Left renal pelvis (tissue), 4 donors: ENCODE measurements at places on chromosomes 7 and 10. TPM values are rescaled to one million over a fixed set of nuclear protein-coding genes. Genes with fewer than 3 reads are reported as not detected.

DNA sequence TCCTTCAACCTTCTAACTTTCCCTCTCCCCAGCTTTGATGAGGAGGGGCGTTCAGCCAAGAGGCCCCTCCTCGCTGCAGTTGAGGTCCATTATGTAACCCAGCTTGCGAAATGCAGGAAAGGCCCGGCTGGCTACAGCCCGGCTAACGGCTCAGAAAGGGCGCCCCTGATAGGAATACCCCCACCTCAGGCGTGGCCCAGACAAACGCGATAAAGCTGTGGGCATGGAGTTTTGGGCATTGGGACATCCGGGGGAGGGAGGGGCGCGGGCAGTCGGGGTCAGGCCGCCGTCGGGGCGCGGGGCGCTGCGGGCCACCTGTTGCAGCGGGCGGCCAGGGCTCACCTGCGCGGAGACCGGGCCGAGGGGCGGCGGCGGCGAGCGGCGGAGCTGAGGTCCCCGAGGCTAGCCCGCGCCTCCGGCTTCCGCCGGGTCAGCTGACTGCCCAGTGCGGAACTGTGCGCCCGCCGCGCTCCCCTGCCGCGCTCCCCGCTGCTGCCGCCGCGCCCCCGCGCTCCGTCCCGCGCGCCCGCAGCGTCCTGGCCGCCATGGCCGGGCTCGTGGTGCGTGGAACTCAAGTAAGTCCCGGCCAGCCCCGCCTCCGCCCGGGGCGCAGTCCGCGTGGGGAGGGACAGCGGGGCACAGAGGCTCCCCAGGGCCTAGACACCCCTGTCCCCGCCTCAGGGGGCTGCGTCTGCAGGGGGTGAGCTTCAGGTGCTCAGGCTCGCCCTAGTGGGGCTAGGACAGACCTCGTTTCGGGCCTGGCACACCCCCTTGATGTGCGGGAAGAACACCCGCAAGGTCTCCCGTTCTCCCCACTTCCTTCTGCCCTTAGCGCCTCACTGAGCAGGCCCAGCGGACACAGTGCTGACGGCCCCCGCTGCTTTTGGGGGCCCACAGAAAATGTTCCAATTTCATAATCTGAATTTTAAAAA is at the start of gene LRMDA:
Gene LRMDA, plus strand, starts transcription at position 445 of the 932 bp plus-strand sequence.
- no peak for DNase-seq

- no peak for DNase-seq
These were observed 874 bp downstream of the GIMAP5 start for GRCh38 chr7:150738092-150738491.

COL26A1 gene
- polyA plus RNA-seq: 22.5 TPM

NACAD gene
- polyA plus RNA-seq: 9.1 TPM

GRCh38 chr10:15169555-15170401 is 1.3 kb upstream of the NMT2 start:
- no peak for DNase-seq

DNA sequence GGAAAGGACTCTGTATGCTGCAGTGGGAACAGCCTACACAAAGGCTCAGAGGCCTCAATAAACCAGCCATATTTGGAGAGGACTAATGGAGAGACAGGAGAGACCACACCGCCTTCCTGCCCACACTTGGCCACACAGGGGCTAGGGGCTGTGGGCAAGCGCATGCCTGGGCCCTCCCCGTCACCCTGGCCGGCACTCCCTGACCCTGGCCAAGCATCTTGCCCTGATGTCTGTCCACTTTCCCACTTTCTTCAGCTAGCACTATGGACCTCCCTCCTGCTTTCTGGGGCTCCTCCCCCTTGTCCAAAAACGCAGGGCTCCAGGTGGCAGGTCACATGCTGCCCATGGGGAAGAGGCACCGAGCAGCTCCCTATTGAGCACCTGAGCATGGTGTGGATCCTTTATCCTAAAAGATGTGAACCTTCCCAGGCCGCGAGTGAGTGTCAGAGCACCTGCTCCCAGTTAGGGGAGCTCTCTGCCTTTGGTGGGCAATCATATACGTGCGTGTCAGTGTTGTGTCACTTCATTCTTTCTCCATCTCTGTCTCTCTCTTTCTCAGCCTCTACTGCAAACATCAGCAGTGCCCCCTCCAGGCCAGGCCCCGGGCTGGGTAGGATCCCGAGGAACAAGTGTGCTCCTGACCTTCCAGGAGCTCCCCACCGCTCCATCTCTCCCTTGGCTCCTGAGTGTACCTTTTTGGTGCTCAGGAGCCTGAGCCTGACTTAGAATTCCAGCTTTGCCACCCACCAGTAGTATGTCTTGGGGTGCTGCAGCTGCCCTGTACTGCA is 74.0 kb downstream of the ZMIZ1 start:
- DNase-seq: no peak

CNPY1 gene
- polyA plus RNA-seq: not detected

BCCIP gene
- 67.5 TPM for polyA plus RNA-seq

PRSS1 gene
- not detected for polyA plus RNA-seq

DNA sequence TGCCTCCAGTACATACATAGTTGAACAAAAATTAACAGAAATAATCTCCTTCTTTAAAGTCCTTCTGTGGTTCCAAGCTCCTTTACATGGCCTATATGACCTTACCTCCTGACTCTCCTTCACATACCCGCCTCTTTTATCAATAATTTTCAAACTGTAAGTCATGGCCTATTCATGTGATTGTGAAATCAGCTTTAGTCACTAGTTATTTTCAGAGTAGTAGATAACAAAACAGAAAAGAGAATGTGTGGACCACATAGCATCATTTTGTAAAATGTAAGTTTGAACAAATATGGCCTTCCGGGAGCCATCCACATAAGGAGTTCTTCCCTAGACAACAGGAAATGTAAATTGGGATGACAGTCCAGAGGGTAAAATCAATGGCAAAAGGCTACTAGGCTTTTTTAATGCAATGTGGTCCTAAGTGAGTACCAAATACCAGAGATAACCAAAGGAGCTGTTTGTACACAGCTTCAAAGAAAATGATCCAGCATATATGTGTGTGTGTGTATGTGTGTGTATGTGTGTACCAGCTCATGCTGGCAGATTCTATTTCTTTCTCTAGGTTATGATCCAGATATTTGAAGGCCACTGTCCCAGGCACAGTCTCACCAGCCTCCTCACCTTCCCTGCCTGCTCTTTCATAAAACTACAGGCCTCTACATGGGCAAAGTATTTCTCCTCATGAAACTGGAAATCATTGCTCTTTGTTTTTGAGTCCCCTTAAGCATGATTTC is 12.3 kb upstream of the FAM133B start:
- DNase-seq: no peak

UBE2D4 gene
- polyA plus RNA-seq: 21.9 TPM

SLC18A3 gene
- not detected for polyA plus RNA-seq

DNA sequence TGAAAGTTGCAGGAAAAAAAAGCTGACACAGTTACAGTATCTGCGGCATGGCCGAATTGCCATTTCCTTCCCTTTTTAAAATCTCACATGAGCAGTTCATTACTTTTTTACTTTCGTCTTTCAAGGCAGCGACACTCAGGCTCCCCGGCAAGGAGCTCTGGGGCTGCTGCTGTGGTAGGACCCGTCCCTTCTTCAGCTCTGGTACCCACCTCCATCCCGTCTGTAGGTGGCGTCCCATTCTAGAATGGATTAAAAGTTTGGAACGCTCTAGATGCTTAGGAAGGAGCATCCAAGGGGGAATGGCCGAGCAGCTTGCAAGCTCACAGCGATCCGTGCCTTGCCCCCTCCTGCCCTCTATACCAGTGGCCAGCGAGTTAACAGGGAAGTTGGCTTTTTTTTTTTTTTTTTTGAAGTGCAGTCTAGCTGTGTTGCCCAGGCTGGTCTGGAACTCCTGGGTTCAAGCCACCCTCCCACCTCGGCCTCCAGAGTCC is 22.8 kb upstream of the TTYH3 start:
- no peak for DNase-seq

DNA sequence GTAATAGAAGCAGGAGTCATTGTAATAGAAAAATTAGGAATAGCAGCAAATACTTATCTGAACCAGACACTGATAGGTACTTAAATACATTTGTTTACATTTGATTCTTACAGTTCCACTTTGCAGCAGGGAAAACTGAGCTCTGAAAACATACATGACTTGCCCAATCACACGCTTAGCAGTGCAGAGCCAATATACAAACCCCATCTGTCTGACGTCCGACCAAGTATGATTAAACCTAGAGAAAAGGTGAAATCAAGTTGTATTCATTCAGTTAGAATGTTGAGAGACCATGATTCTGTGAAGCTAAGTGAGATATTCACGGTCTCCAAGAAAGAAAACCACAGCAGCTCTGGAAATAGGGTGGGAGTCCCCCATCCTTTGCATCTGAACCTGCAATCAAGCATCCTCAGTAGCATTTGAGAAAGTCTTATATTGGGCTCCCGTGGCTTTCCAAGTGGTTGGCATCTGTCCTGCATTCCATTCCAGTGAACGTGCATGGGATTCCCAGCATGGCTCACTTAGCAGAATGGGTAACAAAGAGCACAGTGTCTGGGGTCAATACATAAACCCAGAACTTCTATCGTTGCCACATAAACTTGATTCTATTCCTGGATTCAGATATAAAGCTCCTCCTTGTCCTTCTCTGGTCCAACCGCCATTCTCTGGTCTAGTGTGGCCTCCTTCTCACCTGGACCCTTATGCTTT is 148.7 kb upstream of the RSU1 start:
- DNase-seq: no peak

UTF1 gene
- polyA plus RNA-seq: not detected

DNA sequence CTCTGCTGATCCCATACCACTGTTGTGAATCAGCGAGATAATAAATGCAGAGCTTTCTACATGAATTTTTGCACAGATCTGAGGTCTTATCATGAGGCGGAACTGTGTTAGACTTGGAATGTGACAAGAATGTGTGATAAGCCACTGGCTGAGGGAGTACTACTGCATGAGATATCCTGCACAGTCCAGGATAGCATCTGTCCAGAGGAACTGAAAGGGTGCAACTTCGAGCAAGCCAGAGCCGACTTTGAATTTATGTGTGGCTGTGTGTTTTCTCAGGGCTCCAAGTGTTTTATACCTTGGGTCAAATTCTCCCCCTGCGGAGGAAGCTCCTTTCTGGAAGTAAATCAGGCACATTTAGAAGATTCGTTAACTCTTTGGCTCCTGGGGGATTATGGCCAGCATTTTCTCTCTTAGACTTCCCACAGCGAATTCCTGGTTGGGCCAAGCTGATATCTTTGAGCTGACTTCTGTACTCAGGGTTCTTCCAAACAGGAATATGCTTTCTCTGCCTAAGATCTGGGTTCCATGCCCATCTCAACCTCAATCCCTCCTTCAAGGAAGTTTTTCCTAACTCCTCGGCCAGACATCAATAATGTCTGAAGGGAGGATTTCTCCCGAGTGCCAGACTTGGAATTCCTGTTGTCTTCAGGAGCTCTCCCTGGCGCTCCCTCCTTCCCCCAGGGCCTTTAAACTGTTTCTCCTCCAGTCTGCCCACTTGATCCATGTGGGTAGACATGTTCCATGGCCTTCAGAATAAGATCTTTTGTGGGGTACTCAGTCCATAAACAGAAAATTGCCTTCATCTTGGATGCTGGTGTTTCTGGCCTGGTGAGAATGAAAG is 2.5 kb upstream of the MEST start:
- DNase-seq: no peak

GRCh38 chr10:23070913-23071218 is 24.5 kb upstream of the MSRB2 start:
- no peak for DNase-seq

ASZ1 gene
- polyA plus RNA-seq: 0.05 TPM

GRCh38 chr10:31953080-31953479 is 24.4 kb upstream of the ARHGAP12 start:
- no peak for DNase-seq

AMPH gene
- 18.8 TPM for polyA plus RNA-seq

DNA sequence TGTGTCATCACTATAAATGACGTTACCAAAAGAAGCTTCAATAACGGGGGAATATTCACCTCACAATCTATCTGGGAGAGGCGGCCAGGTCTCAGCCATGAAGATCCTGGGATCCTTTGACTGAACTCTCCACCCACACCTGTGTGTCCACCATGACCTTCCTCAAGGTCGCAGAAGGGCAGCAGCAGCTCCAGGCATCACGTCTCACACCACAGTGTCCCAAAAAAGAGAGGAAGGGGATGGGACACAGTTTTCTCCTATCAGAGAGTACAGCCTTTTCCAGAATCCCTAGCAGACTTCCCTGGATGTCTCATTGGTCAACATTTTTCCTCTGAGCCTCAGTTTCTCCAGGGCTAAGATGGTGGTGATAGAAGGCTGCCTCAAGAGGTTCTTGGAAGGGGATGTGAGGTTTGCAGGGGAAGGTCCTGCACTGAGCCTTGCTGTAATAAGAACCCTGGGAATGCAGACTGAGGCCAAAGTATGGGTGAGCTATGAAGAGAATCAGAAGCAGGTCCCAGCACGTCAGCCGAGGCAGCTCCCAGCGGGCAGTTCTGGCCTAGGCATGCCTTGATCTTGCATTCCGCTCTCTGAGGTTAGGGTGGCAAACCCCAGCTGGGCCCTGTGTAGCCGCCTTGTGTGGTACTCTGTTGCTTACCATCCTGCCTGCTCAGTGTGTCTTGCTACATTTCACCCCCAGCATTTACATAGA is 63.8 kb downstream of the COL26A1 start:
- DNase-seq: no peak

- no peak for DNase-seq
These were observed 545 bp upstream of the COMTD1 start for GRCh38 chr10:75236178-75236825.

DNA sequence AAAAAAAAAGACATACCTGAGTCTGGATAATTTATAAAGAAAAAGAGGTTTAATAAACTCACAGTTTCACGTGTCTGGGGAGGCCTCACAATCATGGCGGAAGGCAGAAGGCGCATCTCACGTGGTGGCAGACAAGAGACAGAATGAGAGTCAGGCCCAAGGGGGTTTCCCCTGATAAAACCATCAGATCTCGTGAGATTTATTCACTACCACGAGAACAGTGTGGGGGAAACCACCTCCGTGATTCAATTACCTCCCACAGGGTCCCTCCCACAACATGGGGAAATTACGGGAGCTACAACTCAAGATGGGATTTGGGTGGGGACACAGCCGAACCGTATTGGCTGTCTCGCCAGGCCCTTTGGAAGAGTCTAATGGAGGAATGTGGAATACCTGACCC is 9.0 kb upstream of the MAFK start:
- DNase-seq: no peak

- no peak for DNase-seq
These were observed 114.6 kb downstream of the ITIH5 start for GRCh38 chr10:7551950-7552716.
